Globus pallidus (tissue), 1 donor: ENCODE measurements at places on chromosomes 7 and 10.

DNA sequence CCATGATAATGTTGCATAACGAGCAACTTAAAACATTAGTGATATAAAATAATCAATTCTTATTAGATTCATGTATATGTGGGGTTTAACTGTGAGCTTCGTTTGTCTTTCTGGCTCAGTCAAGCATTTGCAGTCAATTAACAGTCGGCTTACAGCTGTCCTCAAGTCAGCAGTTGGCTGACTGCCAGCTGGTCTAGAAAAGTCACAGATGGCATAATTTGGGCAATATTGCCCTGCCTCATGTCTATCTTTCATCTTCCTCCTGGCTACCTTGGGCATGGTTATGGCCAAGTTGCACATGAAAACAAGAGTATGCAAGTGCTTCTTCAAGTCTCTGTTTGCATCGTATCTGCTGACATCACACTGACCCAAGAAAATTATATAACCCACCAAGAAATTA, 186.1 kb upstream of the ZWINT start:
- DNase-seq, result no peak

- DNase-seq, result no peak
These were observed 66.5 kb downstream of the CTNNA3 start for GRCh38 chr10:67629461-67629971.

GRCh38 chr10:76309070-76309469, 877.6 kb downstream of the LRMDA start:
- no peak for DNase-seq

DNA sequence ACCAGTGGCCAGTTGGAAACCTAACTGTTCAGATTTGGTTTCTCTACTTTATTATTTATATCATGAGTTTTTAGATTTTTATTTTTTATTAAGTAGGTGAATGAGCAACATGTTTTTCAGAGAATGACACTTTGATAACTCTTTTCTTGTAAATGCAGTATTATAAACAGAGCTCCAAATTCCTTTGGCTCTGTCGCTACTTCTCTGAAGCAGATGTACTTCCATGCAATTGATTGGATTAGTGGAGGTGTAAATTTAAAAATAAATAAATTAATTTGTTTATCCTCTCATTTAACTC, 34.3 kb upstream of the ICA1 start:
- no peak for DNase-seq

DNA sequence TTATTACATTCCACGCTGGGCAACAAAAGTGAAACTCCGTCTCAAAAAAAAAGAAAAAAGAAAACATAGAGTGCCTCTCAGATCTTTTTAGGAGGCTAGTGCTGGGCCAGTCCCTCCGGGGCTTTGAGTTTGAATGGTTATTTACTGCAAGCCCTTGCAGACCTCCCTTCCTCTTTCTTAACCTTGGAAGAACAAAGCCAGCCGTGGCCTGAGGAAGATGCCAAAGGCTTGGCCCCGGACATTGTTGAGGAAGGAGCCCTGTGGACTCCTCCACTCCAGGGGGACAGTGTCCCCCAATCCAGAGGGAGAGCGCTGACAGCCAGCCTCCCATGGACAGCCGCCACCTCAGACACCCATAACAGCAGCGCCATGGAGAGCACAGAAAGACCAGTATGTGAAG, 5.0 kb downstream of the TSPAN33 start:
- DNase-seq, result no peak

DNA sequence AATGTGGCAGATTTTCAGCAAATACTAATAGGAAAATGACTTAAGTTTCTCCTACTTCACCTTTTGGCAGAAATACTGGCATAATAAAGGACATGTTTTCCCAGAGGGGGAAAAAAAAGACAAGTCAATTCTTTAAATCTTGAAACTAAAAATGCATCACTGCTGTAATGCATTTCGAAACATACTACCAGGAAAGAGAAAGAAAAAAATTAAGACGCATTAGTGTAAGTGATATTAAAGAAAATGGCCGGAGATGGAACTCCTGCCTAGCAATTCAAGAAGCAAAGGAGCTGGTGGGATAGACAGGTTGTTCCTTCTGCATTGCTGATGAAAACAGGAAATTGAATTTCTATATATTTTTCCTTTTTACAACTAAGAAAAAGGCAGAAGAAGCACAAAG, 3.2 kb downstream of the ACTR1A start:
- DNase-seq, result no peak

DNA sequence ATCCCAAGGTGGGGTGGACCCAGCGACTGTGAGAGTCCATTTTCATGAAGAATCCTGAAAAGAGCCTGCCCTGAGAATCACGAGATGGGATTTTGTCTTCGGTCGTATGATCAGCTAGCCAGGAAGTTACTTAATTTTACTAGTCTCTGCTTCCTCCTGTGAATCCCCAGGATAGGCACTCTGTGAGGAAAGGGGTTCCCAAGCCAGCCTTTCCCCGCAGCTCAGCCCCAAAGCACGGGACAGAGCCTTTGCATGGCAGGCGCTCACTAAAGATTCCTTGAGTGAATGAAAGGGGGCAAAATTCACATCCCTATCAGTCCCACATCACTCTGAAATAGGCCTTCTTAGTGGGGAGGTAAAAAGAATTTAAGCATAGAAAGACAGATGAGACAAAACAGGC, 219.6 kb downstream of the ADARB2 start:
- DNase-seq, result no peak

- no peak for DNase-seq
These were observed 134.4 kb upstream of the FAM3C start for GRCh38 chr7:121530227-121531174.

DNA sequence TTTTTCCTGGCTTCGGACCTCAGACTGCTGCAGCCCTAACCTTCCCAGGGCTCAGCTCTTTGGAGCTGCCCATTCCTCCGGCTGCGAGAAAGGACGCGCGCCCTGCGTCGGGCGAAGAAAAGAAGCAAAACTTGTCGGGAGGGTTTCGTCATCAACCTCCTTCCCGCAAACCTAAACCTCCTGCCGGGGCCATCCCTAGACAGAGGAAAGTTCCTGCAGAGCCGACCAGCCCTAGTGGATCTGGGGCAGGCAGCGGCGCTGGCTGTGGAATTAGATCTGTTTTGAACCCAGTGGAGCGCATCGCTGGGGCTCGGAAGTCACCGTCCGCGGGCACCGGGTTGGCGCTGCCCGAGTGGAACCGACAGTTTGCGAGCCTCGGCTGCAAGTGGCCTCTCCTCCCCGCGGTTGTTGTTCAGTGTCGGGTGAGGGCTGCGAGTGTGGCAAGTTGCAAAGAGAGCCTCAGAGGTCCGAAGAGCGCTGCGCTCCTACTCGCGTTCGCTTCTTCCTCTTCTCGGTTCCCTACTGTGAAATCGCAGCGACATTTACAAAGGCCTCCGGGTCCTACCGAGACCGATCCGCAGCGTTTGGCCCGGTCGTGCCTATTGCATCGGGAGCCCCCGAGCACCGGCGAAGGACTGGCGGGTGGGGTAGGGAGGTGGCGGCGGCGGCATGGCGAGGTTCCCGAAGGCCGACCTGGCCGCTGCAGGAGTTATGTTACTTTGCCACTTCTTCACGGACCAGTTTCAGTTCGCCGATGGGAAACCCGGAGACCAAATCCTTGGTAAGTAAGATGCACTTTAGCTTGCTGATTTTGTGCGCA, at the start of gene PLXDC2:
TSS of gene PLXDC2 (plus strand) at position 22 of the 820 bp plus-strand sequence.
- peak; percentile 66 for DNase-seq

DNA sequence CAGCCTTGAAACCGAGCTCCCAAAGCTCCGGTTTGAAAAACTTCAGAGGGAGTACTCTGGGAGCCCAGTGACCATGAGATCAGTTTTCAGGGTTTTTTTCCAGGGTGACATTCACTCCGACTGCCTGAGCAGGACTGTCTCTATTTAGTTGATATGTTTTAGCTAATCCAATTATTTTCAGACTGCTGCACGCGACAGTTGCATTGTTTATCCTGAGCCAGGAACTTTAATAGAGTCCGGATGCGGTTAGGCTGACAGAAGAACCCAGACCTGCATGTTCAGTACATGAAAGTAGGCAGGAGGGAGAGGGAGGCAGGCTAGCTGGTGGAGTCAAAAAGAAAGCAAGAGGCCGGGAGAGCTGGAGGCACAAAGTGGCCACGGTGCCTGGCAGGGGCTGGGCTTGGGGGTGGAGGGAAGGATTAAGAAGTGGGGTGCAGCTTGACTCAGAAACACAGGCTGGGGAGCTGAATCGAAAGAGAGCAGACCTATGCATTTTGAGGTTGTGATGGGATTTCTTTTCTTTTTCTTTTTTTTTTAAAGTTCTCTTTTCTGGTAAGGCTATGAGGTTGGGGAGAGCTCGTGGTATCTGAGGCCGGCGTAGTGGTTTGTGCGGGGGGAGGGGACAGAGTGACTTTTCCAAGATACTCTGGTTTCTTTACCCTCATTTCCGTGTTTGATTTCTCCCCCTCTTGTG, 5.7 kb downstream of the GATA3 start:
- DNase-seq, result no peak

DNA sequence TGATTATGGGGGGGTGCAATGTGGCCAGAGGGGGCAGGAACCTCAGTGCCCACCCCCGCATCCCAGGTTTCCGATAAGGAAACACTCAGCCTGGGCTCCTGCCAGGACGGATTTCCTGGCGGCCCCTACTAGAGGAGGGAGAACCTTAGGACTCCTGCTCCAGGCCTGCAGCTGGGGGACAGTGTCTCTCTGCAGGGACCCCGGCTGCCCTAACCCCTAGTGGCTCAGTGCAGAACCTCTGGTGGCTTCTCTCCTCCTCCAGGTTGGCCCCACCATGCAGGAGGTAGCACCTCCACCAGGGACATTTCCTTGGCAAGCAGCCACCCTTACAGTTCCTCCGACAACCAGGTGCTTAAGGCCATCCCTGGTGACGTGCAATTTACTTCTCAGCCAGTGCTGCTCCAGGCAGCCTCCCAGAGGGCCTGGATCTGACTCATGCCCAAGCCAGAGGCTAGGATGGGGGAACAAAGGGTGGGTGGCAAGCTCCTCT, 31.9 kb downstream of the SH2B2 start:
- DNase-seq, result no peak

- DNase-seq, result no peak
These were observed 4.4 kb downstream of the MYO3A start for GRCh38 chr10:25938405-25938804.

- no peak for DNase-seq
These were observed 71.5 kb upstream of the NOBOX start for GRCh38 chr7:144474800-144475615.

DNA sequence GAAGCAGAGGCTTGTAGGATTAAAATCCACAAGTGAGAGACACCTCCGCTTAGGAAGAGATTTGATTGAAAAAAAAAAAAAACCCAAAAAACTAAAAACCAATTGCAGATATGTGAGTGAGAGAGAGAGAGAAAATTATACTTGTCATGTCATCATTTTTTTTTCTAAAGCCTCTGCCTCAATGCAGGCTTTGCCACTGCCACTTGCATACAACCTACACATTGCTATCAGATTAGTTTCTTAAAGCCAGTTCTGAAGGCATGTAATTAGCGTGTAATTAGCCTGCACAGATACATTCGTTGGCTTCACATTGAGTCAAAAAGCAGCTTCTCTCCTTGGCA, 86.1 kb upstream of the MTPN start:
- no peak for DNase-seq

DNA sequence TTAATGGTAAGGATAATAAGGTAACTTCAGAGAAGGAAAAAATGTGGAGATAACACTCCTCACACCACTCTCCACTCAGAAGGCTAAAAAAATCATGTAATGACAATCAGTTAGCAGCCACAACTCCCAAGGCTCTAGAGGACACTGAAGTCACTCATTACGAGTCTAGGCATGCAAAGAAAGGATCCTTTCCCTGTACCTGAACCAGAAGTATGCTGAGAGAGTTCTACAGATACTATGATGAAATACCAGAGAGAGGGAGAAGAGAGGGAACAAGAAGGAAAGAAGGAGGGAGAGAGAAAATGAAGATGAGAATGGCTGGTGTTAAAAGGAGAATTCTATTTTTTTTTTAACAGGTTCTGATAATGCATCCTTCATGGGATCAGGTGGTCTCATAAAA, 224.3 kb upstream of the PLXNA4 start:
- no peak for DNase-seq

GRCh38 chr7:113367041-113367586, 248.8 kb upstream of the SMIM30 start:
- no peak for DNase-seq

DNA sequence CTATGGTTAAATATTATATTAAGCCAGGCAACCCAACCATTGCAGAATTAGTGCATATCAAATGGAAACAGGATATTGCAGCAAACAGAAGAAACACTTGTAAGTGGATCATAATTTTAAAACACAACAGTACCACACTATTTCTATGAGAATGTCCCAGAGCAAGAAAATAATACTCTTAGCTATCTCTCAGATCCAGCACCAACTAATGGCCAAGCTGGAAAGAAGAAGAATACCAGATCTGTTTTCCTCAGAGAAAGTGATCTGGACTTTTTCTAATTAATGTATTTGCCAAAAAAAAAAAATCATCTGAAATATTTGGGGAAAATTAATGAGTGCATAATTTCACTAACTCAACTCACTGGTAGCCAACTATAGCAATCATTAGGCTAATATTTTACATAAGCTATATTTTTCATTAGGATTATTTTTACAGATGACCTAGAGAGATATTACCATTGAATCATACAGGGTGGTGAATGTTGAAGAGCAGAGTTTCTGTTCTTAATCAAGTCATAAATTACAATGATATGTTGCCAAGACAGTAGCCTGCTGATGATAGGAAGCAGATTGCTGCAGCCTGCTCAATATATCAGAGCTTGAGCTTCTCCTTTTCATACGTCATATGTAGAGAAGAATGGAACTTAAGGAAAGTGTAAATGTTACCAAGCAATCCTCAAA, 995.4 kb upstream of the LRRN3 start:
- no peak for DNase-seq

DNA sequence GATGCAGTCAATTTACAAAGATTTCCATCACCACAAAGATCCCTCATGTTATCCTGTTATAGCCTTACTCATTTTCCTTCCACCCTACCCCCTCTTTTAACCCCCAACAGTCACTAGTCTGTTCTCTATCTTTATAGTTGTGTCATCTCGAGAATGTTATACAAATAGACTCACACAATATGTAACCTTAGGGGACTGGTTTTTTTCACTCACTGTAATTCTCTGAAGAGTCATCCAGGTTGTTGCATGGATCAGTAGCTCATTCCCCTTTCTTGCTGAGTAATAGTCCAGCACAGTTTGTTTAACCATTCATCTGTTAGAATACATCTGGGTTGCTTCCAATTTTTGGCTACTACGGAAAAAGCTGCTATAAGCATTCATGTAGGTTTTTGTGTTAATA, 121.1 kb upstream of the PDE1C start:
- DNase-seq, result no peak

GRCh38 chr10:90526721-90527120, 331.1 kb downstream of the HTR7 start:
- no peak for DNase-seq

GRCh38 chr10:9824631-9825071, 1193.0 kb upstream of the CELF2 start:
- no peak for DNase-seq

DNA sequence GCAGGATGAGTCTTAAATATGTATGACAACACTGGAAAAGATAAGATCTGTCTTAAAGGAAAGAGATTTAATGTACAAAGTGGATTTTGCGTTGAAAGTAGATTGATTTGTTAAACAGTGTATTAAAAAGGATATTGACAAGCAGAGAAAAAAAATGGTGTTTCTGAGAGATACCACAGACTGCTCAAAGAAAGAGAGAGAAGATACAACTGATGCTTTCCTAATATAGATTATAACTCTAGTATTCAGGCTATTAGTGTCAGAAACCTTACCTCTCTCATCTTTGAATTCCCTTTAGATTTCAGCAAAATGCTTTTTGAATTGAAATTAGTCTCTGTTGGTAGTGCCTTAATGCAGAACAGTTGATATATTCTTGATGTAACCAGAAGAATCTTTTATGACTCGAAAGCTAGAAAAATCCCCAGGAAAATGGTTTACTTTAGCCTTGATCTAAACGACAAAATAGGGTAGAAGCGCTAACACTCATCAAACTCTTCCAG, 550.7 kb downstream of the INHBA start:
- DNase-seq, result no peak

- no peak for DNase-seq
These were observed 673 bp upstream of the LLCFC1 start for GRCh38 chr7:142938611-142939010.
